ENCODE measurements at places on chromosomes 5 and 9.

DNA sequence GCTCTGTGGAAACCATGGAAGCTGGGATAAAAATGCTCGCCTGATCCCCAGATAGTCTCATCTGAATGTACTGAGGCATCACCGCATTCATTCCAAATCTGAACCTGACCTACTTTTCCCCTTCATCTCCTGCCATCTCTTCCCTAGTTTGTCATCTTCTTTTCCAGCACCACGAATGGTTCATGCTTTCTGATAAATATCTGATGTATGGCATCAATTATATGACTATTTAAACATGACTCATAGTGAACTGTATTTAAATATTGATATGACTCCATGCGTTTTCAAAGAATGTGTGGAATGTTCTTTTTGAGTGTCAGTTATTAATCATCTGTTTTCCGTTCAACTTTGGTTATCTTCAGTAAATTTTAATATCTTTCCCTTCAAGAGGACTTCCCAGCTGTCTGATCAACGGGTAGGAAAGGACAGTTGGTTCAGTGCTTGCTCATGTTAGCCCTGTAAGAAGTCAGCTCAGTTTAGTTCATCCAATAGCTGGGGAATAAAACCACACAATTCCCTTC lies 21.1 kb downstream of the BASP1 start:
- DNase-seq: no peak

GRCh38 chr5:148437249-148437648 lies 53.5 kb downstream of the FBXO38 start:
- no peak for DNase-seq

- no peak for DNase-seq
Measured at GRCh38 chr5:87944553-87945285, 323.9 kb downstream of the TMEM161B start.

DNA sequence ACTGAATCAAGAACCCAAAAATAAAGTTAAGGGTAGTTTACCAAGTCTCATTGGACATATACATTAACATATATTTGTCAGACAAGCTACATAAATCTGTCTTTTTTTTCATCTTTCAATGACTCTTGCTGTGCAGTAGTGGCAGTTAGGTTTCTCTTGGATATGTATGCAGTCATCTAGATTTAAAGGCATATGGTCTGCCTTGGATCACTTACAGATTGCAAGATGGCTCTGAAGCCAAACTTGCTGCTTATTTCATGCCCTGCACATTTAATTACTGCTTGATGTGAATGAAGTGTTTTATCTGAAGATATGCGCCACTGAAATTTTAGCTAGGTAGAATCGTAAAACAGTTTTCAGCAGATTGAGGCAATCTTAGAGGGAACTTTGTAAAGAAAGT lies 18.6 kb upstream of the MAN2A1 start:
- no peak for DNase-seq

DNA sequence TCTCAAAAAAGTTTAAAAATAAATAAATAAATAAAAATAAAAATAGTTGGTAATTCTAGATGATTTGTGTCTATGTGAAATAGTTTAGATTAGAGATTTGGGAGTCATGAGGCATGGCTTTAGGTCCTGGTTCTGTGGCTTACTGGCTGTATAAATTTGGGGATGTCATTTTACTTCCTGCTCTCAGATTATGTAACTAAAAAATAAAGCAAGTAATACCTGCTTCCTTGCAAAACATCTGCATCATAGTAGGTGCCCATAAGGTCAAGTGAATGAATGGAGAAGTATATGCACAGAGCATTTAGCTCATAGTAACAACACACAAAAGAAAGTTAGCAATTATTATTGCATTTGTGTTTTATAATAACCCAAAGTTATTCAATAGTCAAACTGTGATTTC lies 287.7 kb upstream of the TLE4 start:
- no peak for DNase-seq

DNA sequence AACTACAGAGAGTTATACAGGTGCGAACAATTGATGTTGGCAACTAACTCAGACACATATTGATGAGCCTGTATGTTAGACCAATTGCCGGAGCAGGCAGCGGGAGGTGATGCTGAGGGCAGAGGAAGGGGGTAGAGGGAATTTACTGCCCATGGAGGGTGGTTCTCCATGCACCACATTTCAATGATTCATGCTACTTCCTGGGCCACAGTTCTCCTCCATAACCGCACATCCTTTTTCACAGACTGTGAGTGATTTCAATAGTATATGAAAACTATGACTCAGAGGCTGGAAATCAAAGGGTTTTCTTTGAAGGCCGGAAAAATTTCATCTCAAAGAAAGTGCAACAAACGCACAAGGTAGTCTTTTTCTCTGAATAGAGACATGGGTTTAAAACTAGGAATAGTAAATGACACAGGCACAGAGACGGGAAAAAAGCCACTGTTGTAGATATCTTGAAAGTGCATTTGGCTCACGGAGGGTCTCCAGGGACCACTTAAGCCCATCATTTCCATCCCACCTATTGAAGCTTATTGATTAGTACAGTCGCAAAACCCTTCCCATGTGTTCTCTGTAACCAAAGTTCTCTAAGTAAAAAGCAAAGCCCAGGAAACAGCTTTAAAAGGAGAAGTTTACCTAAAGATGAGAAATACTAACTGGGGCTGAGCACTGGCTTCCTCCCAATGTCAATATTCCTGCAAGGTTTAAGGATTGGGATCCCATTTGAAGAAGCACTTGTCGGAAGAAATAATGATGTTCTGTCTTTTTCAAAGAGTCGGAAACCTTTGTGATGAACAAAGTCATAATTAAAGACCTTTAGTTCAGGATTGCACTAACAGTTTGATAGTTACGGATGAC lies 28.0 kb upstream of the ADAM19 start:
- peak; percentile 74 for DNase-seq

GRCh38 chr5:1878050-1878849 lies 4.5 kb downstream of the IRX4 start:
- no peak for DNase-seq
